ENCODE measurements at places on chromosomes 3 and 15. TPM values are rescaled to one million over a fixed set of nuclear protein-coding genes. Genes with fewer than 3 reads are reported as not detected.

The AADAC gene
- polyA plus RNA-seq, result not detected

DNA sequence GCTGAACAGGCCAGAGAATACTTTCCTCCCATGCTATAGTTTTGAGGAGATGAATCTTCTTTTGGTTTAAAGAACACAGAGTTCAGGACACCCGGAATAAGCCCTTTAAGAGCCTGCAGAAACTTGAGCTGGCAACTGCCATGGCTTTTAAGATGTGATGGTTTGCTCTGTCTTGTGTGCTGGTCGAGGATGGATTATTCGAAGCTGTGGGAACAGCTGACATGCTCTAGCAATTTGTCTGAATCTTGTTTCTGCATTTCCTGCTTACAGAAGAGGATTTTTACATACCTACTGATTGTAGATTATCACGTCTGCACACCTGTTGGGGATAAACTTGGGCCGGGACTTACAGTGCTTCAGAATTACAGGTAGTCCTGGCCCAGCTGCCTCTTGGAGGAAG lies 396.9 kb downstream of the LRTM1 start:
- DNase-seq, result no peak

DNA sequence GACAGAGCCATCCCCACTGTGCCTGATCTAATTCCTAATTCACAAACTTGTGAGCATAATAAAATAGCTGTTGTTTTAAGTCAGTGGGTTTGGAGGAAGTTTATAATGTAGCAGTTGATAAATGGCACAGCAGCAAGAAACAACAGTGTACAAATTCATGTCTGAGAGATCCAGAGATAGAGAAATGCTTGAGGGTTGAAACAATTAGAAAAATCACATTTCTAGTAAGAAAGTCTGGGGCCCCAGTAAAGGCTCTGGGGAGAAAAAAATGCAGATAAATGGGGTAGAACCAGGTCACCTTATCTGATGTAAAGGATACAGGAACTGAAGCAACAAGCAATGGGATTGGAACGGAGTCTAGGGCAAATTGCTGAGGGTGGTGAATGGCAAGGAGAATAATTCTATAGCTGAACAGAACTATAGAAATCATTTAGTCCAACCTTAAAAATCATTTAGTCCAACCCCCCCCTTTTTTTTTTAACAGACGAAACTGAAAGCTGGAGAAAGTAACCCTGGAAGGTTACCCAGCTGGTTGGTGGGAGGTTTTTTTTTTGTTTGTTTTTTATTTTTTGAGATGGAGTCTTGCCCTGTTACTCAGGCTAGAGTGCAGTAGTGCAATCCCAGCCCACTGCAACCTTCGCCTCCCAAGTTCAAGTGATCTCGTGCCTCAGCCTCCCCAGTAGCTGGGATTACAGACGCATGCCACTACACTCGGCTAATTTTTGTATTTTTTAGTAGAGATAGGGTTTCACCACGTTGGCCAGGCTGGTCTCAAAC lies 14.3 kb upstream of the SHQ1 start:
- DNase-seq, result no peak

GRCh38 chr3:127967316-127967715 lies 52.3 kb downstream of the KBTBD12 start:
- DNase-seq, result no peak

DNA sequence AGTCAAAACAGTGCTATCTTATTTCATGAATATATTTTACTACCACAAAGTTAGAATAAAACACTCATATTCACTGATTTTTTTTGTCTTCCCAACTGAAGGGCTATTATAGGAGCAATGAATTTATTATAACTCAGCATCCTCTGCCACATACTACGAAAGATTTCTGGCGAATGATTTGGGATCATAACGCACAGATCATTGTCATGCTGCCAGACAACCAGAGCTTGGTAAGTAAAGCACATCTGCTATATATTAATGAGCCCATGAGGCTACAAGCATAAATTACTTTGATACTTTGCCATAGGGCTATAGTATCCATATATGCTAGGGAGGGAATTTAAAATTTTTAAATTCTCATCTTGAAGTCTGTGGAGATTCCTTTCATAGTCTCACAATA lies 95.9 kb downstream of the FEZF2 start:
- no peak for DNase-seq

DNA sequence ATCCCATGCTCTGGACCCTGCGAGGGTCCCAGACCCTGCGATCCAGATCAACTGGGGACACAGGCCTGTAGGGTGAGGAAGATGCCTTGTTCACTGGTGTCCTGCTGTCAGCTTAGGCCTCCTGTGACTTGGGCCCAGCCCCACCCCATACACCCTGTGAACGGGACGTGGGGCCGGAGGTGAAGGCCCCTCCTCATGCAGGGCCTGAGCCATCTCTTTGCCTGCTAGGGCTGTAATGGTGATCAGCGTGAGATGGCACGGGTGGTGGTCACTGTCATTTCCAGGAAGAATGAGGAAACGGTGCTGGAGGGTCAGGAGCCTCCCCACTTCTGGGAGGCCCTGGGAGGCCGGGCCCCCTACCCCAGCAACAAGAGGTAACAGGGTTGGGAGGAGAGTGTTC lies 12.4 kb downstream of the VILL start:
- no peak for DNase-seq
